ENCODE measurements at places on chromosomes 12 and 14. TPM values are rescaled to one million over a fixed set of nuclear protein-coding genes. Genes with fewer than 3 reads are reported as not detected.

DNA sequence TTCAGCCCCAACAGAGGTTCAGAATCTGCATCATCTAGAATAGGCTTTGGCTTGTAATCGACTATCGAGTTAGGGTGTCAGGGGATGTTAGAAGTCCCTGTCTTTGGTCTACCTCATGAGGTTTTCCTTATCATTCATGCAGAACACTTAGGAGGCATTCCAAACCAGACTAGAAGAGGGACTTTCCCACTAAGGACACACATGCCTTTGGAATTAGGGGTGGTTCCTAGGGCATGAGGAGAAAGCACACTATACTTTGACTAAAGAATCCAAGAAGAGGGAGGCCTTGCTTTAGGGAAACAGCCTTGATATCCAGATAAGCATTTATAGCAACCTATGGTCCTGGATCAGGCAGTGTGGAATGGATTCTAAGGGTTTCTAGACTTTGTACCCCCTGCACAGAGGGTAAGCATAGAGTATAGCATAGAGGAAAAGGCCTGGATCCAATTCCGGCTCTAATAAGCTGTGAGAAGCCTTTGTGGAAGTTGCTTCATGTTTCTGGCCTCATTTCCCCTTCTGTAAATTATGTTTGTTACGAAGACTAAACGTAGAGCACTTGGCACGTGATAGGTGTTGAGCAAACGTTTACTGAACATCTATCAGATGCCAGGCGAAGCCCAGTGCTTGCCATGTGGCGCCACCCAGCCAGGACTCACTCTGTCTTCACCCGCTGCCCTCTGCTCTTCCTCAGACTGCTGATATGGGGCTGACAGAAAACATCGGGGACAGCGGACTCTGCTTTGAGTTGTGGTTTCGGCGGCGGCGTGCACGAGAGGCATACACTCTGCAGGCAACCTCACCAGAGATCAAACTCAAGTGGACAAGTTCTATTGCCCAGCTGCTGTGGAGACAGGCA lies 13.2 kb downstream of the ZNF219 start:
- peaks cover 6% of the 10 kb centered on the region for H3K27me3 ChIP-seq
- H3K4me1 ChIP-seq, result peaks cover 17% of the 10 kb centered on the region
- H3K27ac ChIP-seq, result no peak overlapping the region
- DNase-seq, result no peak

DNA sequence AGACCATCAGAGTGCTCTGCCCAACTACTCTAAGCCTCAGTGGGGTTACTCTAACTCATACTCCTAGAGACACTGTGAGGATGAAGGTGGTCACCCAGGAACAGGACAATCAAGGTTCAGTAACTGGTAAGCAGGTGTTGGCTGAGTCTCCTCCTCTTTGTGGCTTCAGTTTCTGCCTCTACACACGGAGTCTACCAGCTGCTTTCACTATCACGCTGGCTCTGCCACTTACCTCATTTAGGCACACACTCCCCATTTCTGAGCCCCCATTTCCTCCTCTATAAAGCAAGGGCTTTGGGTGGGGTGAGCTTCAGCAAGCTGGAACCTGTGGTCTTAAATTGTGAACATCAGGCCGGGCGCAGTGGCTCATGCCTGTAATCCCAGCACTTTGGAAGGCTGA lies 7.3 kb upstream of the TCHP start:
- H3K4me3 ChIP-seq, result no peak overlapping the region
- no peaks in the 10 kb centered on the region for H3K36me3 ChIP-seq
- no peak overlapping the region for H3K27ac ChIP-seq
- peaks cover 39% of the 10 kb centered on the region for H3K4me1 ChIP-seq

DNA sequence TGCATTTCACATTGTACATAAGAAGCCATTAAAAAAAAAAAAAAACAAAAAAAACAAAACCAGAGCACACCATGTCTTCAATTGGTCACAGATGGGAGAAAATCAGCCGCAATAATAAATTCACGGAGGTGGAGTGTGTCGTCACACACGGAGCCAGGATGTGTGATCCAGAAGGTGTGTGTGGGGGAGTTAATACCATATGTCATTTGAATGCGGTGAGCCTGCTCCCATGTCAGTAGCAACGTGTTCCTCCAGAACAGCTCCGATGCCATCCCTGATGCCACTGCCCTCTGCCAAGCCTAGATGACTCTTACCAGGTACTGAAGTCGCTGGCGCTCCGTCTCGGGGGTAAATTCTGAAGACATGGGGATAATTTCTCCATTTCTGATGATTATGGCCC lies 197.8 kb downstream of the PPM1H start:
- peaks cover 9% of the 10 kb centered on the region for H3K4me1 ChIP-seq
- no peaks in the 10 kb centered on the region for H3K27me3 ChIP-seq
- H3K4me3 ChIP-seq, result no peak overlapping the region
- no peak overlapping the region for H3K27ac ChIP-seq
- no peaks in the 10 kb centered on the region for H3K36me3 ChIP-seq

GRCh38 chr12:179131-179884 lies 34.6 kb downstream of the SLC6A12 start:
- H3K4me1 ChIP-seq, result peaks cover 14% of the 10 kb centered on the region
- no peak overlapping the region for H3K4me3 ChIP-seq
- H3K27ac ChIP-seq, result no peak overlapping the region
- H3K27me3 ChIP-seq, result peaks cover 3% of the 10 kb centered on the region
- H3K36me3 ChIP-seq, result no peaks in the 10 kb centered on the region

- peaks cover 6% of the 10 kb centered on the region for H3K4me1 ChIP-seq
- H3K27me3 ChIP-seq, result peaks cover 11% of the 10 kb centered on the region
Measured at GRCh38 chr12:52903285-52903854, 1.5 kb downstream of the KRT8 start.

- H3K4me1 ChIP-seq, result no peaks in the 10 kb centered on the region
- H3K27ac ChIP-seq, result no peak overlapping the region
- no peaks in the 10 kb centered on the region for H3K36me3 ChIP-seq
- peaks cover 6% of the 10 kb centered on the region for H3K27me3 ChIP-seq
- H3K4me3 ChIP-seq, result no peak overlapping the region
Measured at GRCh38 chr12:105626653-105627052, 296.2 kb downstream of the C12orf75 start.

DNA sequence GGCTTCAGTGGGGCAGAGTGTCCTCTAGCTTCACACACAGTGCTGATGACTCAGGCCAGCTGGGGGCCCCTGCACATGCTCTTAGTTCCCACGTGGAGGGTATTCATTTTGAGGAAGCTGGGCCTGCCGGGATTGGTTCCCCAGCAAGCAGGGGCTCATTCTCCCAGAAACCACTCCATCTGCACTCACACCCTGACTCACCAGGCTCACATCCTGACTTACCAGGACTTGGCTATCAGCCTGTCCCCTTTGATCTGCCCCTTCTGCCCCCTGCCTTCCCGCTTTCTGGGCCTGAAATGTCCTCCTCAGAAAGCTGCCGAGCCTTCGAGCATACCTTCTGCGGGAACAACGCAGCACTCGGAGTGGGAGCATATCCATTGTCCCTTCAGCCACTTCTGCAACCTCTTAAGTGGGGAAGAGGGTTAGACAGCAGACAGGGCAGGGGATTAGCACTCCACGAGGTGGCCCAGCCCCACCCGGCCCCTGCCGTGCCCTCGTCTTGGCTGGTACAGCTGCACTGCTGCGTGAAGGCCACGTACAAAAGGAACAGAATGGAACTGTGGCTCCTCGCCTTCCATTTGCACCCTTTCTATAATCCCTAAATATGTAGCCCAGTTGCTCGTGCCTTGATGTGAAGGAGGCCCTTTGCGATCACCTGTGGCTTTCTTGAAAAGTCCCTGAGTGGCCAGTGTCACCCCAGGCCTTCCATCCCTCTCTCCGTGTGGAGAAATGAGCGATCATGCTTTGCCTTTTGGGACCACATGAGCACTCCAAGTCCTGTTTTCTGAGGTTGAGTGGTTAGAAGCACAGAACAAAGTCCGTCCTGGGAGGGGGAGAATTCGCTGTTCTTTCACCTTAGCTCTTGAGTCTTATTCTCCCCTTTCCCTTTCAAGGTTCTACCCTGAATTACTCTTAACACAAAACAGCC lies 26.1 kb downstream of the TPCN1 start:
- H3K27ac ChIP-seq, result no peak overlapping the region
- DNase-seq, result no peak
- H3K36me3 ChIP-seq, result no peaks in the 10 kb centered on the region

- H3K4me1 ChIP-seq, result no peaks in the 10 kb centered on the region
- H3K27me3 ChIP-seq, result no peaks in the 10 kb centered on the region
- no peaks in the 10 kb centered on the region for H3K36me3 ChIP-seq
Measured at GRCh38 chr14:32648434-32648833, 290.2 kb upstream of the NPAS3 start.

- no peak overlapping the region for H3K27ac ChIP-seq
- peaks cover 3% of the 10 kb centered on the region for H3K4me1 ChIP-seq
- no peak overlapping the region for H3K4me3 ChIP-seq
- no peaks in the 10 kb centered on the region for H3K36me3 ChIP-seq
- no peaks in the 10 kb centered on the region for H3K27me3 ChIP-seq
Measured at GRCh38 chr14:94717808-94718207, 52.1 kb downstream of the GSC start.

DNA sequence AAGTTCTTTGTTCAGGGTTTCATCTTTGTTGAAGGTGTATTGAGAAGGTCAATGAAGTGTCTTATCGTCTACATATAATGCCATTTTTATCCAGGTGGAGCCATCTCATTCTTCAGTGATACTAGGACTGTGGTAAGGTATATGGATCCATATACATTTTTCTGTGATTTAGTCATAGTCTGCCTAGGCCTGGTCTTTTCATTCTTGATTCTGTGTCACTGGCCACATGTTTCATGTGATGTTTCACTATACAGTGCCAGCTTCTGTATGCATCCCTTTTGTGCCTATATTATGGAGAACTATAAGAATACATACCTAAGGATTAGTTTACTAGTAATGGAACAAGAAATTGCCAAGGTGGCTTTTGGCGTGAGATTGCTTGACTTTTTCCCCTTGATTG lies 40.5 kb downstream of the VEZT start:
- no peaks in the 10 kb centered on the region for H3K27me3 ChIP-seq
- H3K36me3 ChIP-seq, result peaks cover 24% of the 10 kb centered on the region
- H3K27ac ChIP-seq, result no peak overlapping the region
- peaks cover 3% of the 10 kb centered on the region for H3K4me1 ChIP-seq

DNA sequence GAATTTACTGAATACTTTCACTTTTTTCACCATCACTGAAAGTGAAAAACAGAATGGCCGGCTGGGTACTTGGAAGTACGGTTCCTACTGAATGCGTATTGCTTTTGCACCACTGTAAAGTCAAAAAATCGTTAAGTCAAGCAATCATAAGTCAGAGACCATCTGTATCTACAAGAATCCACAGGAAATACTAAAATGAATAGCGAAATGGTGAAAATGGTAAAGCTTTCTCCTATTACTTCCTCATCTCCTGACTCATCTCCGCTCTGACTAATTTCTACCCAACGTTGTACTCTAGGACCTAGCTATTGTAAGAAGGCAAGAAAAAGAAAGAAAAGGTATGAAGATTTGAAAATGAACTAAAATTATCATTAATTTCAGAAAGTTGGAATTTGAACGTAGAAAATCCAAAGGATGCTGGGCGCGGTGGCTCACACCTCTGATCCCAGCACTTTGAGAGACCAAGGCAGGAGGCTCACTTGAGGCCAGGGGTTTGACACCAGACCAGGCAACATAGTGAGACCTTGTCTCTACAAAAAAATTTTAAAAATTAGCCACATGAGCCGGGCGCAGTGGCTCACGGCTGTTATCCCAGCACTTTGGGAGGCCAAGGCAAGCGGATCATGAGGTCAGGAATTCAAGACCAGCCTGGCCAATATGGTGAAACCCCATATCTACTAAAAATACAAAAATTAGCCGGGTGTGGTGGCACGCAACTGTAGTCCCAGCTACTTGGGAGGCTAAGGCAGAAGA lies 5.3 kb upstream of the CDCA4 start:
- H3K36me3 ChIP-seq, result no peaks in the 10 kb centered on the region
- DNase-seq, result no peak
- peak overlapping the region; percentile 62 for H3K27ac ChIP-seq
- no peaks in the 10 kb centered on the region for H3K27me3 ChIP-seq
- peak overlapping the region; percentile 74 for H3K4me3 ChIP-seq
- peaks cover 19% of the 10 kb centered on the region for H3K4me1 ChIP-seq

GRCh38 chr14:89550821-89551220 lies 133.8 kb upstream of the FOXN3 start:
- no peak overlapping the region for H3K4me3 ChIP-seq
- no peak for DNase-seq
- no peaks in the 10 kb centered on the region for H3K27me3 ChIP-seq
- peaks cover 39% of the 10 kb centered on the region for H3K4me1 ChIP-seq

DNA sequence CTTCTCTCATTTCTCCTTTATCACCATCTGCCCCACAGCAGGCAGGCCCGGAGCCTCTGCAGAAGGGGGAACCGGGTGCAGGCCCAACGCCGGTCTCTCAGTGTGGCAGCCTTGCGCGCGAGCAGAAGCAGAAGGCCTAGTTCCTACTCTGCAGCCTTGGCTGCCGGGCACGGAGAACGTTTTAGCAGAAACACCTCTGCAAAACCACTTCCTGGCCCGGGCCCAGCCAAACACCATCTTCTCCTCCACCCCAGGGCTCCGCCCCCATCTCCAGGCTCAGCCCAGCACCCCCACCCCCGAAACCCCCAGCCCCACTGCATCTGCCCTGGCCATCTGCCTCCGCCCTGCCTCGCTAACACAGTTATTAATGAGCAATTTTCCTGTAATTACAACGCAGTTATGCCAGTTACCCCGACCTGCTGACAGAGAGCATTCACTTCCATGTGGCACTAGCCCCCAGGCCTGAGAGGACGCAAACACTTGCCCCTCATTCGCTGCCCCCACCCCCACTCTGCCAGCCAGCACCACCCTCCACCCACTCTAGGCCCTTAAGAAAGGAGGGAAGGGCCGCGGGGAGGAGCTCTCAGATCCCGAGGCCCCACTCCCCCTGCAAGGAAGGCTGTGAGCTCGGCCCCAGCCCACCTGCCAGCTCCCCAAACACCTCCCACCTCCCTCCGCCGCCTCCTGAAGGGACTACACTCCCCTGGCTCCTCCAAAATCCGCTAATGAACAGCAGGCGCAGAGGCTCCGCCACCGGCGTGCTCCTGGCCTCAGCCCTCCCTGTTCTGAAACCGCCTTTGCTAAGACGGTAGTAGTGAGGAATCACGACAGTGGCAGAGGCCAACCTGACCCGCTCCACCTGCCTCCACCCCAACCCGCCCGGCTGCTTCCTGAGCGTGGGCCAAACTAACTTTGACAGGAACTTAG lies 44.7 kb upstream of the FBRSL1 start:
- peak; percentile 90 for DNase-seq
- peak overlapping the region; percentile 93 for H3K4me3 ChIP-seq
- no peaks in the 10 kb centered on the region for H3K36me3 ChIP-seq
- H3K27ac ChIP-seq, result peak overlapping the region; percentile 100

DNA sequence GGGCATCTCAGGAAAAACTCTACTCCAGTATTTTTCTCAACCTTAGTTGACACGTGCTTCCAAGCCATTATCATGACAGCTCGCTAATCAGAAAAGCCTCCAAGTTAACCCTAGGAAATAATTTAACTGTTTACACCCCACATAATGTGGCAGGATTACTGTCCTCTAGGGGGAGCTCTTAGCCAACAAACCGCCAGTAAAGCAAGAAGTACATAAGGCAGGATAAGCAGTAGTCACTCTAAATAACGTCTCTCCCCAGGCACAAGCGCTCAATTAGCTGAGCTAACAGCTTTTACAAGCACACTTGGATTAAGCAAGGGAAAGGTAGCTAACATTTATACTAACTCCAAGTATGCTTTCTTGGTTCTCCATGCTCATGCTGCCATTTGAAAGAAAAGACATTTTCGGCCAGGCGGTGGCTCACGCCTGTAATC lies 22.8 kb downstream of the APOBEC1 start:
- no peaks in the 10 kb centered on the region for H3K36me3 ChIP-seq
- peaks cover 5% of the 10 kb centered on the region for H3K4me1 ChIP-seq
- peaks cover 7% of the 10 kb centered on the region for H3K27me3 ChIP-seq

Gene TMPO
- total RNA-seq, result 147 TPM

Gene OR6C70
- total RNA-seq, result not detected

Gene LRP1-AS
- total RNA-seq, result not detected

Gene TSPAN11
- not detected for total RNA-seq

Gene CCDC177
- total RNA-seq, result not detected

Gene DTX1
- total RNA-seq, result not detected
